CD4-positive, alpha-beta T cell treated with Interleukin-2 at 100 ng/mL for 4 hours (primary cell): ENCODE measurements at places on chromosomes 7 and 10.
A peak's percentile ranks its signal among the peaks of the same experiment; 100 is the strongest.

GRCh38 chr7:120421151-120421651 lies 148.2 kb downstream of the KCND2 start:
- no peak for DNase-seq

DNA sequence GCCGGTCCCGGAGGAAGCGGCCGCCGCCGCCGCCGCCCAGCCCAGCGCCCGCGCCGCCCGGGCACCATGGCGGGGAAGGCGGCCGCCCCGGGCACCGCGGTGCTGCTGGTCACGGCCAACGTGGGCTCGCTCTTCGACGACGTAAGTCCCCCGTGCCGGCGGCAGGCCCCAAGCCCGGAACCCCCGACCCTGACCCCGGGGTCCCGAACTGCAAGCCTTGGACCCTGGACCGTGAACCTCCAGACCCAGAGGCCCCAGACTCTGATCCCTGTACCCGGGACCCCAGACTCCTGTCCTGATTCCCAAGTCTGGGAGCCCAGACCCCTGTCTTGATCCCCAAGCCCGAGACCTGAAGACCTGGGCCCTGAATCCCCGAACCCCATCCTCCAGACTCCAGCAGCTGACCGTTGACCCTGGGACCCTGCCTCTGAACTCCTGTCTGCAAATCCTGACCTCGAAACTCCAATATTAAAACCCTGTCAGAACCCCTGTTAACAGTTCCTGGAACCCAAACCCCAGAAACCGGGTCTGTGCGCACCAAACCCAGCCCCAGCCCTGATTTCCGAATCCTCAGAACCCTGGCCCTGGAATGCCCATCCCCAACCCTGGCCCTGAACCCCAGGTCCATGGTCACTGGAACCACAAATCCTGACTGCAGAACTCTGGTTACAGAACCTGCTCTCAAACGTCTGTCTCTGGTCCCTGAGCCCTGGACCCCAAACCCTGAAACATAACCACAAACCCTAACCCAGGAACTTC lies 623 bp downstream of the INPP5A start:
- no peak for DNase-seq

DNA sequence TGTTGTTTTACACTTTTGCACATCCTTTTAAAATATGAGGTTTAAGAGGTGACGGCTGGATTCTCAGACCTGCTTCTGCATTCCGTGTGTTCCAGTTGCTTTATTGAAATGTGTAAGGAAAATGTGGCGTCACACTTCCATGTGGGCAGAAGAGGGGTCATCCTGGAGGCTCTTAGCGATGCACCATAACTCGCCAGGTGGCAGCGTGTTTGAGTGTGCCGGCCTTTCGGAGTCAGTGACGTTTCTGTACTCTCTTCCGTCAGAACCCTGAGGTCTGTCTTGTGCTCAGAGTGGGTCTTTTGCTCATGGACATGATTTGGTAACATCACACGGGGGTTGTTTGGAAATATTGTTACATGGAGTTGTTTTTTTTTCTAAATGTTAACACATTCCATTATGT lies 9.1 kb downstream of the PPP2R2D start:
- DNase-seq, result no peak

DNA sequence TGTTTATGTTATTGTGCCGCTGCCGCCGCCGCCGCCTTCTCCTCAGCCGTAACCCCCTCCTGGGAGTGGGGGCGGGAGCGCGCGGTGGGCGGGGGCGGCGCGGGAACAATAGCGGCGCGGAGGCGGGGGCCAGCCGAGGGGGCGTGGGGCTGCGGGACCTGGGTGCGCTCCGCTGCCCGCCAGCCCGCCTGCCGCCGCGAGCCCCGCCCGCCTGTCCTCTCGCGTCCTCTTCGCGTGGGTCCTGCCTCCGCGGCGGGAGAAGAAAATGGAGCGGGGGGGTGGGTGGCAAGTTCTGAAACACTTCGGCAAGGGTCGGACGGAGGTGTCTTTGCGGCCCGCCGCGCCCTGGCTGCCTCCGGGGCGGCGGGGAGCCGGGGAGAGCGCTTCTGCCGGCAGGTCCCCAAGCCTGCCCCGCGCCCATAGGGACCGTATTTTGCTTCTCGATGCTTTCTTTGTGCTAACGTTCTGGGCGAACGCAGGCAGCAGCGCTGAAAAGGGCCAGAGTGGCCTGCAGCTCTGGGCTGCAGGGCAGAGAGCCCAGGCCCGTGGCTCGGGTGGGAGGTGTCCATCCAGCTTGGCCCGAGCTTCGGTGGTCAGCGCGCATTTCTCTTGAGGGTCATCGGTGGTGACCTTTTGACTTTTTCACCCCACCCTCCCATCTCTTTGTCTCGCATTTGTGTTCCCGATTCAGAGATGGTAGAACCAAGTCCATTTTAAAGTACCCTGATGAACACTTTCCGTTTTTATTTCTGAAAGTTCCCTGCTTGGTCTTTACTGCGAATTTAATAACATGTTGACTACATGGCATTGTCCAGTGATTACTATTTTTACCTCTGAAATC lies 613 bp downstream of the MAPK8 start:
- DNase-seq, result peak; percentile 65

DNA sequence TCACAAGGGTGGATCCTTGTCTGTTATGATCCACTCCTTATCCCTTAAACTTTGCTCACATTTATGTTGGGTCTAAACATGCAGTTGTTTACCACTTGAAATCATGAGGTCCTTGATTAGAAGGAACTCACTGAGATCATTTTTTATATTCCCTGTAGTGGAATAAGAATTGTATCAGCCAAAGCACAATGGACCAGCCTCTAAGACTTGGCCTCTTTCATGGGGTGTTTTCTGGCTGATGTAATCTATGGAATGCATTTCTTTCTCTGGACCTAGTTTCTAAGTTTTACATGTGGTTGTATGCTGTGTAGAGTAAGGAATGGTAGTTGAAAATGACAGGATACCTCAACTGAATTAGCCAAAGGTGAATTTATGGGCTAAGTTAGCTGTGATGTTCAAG lies 376.6 kb downstream of the SORCS3 start:
- DNase-seq, result no peak

- no peak for DNase-seq
Observed at GRCh38 chr10:88983939-88984338, 6.7 kb upstream of the FAS start.

GRCh38 chr7:114309729-114310128 lies 104.9 kb upstream of the FOXP2 start:
- DNase-seq, result no peak

DNA sequence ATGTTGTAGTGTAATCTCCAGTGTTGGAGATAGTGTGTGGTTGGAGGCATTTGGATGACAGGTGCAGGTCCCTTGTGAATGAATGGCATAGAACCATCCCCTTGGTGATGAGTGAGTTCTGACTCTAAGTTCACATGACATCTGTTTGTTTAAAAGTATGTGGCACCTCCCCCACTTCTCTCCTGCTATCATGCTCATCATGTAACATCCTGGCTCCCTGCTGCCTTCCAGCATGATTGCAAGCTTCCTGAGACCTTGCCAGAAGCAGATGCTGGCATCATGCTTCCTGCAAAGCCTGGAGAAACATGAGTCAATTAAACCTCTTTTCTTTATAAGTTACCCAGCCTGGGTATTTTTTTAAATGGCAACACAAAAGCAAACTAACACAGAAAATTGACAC lies 499.0 kb upstream of the SEMA3D start:
- no peak for DNase-seq

DNA sequence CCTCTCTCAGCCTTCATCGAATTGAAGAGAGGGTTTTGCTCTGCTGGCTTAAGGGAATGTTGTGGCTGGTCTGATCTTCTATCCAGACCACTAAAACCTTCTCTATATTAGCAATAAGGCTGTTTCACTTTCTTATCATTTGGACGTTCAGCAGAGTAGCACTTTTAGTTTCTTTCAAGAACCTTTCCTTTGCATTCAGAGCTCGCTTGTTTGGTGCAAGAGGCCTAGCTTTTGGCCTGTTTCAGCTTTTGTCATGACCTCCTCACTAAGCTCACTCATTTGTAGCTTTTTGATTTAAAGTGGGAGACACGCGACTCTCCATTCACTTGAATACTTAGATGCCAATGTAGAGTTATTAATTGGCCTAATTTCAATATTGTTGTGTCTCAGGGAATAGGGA lies 3.9 kb downstream of the MPP7 start:
- no peak for DNase-seq

DNA sequence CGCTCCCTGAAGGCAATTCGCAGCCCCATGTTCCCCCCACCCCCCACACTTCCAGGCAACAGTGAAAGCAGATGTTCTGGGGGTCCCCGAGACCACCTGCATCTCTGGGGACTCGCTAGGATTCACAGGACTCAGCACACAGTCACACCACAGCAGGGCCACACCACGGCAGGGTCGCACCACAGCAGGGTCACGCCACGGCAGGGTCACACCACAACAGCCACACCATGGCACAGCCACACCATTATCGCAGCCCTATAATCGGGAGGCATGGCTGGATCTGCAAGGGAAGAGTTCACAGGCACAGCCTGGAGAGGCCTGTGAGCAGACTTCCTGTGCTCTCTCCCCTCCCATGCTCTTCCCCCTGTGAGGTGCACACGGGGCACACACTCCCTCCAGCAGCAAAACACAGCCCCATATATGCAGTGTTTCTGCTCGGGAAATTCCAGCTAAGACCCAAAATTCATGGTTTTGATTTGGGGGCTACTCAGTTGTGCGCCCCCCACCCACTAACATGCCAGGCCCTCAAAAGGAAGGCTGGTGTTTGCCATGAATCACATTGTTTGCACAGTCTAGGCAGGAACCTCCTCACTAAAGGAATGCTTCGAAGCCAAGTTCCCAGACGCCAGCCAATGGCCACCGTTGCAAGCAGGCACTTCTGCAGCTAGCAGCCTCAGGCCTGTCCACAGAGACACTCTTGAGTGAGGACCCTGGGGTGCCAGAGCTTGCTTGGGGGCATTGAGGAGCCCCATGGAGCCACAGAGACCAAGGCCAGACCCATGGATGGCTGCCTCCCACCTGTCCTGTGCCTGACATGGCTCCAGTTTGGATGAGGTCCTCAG lies 7.0 kb upstream of the DPYSL4 start:
- DNase-seq, result no peak

GRCh38 chr10:16986082-16986405 lies 143.6 kb downstream of the CUBN start:
- no peak for DNase-seq

- no peak for DNase-seq
Observed at GRCh38 chr10:83166344-83166743, 973.0 kb upstream of the GHITM start.

GRCh38 chr7:65812281-65812680 lies 60.6 kb upstream of the VKORC1L1 start:
- no peak for DNase-seq

DNA sequence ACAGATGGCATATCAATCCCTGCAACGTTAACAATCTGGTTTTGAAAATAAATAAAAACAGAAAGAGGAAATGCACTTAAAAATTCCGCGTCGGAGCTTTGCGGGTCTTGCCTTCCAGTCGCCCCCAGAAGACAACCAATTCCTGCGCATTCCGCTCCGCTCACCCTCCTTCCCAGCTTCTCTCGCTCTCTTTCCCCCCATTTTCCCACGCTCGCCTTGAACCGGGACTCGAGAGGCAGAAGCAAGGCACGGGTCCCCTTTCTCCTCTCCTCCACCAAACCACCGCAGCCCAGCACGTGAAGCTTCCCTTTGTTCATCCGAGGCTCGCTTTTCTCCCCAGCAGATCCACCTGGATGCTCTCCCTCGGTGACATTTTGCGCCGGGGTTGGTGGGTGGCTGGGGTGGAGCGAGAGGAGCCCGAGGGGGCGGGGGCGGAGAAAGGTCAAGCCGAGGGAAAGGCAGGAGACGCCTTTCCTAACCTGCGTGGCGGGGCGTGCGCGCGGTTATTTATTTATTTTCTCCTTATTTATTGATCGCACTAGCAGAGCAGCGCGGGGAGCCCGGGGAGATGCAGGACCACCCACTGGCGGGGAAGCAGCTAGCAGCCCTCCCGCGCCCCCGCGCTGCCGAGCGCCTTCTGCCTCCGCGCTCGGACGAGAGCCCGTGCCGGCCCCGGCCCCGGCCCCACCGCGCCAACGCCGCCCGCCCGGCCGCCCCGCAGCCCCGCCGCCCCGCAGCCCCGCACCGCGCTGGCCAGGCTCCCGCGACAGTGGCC lies at the start of gene KCND2:
KCND2 (plus strand) TSS at position 475 of the 775 bp plus-strand sequence.
- no peak for DNase-seq

GRCh38 chr10:74880041-74880440 lies 53.6 kb downstream of the KAT6B start:
- no peak for DNase-seq

DNA sequence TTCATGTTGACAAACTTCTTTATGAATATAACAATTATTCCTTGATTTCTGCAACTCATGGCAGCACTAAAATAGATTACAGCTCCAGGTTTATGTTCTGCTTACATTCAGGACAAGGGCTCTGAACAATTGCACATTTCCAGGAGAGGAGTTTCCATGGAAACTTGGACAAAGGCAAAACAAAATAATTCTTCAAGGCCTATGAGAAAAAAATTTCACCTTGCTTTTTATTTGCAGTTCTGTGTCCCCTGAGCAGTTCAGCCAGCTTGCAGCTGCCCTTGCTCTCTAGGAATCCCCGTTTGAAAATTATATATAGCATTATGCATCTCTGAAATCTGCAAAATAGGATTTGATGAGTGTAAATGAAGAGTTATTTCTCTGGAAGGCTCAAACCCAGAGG lies 71.7 kb downstream of the ARL4A start:
- no peak for DNase-seq

- DNase-seq, result no peak
Observed at GRCh38 chr7:98810153-98810802, 59.5 kb downstream of the TMEM130 start.

- DNase-seq, result no peak
Observed at GRCh38 chr10:99443500-99443899, 13.1 kb upstream of the GOT1 start.

DNA sequence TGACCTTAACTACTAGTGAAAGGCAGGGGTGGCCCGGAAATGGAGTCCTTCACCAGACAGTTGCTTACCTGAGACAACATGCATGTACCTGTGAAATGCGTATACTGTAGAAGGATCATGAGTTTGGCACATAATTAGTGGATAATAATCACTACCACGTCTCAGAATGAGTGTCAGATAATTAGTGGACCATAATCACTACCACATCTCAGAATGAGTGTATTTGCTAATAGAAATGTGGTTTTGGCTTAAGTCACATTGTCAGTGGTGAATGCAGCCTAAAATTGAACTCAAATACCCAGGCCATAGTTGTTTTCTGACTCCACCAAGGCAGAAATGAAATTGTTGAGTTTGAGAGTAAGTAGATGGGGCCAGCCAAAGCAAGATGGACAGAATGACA lies 468.3 kb upstream of the GALNT17 start:
- no peak for DNase-seq

- DNase-seq, result no peak
Observed at GRCh38 chr7:125201002-125201401, 271.4 kb upstream of the POT1 start.

- DNase-seq, result no peak
Observed at GRCh38 chr7:141598408-141598807, 47.2 kb downstream of the AGK start.

GRCh38 chr7:75881436-75882095 lies 2.7 kb downstream of the RHBDD2 start:
- DNase-seq, result no peak
